ENCODE measurements at places on chromosomes 12 and 14.

DNA sequence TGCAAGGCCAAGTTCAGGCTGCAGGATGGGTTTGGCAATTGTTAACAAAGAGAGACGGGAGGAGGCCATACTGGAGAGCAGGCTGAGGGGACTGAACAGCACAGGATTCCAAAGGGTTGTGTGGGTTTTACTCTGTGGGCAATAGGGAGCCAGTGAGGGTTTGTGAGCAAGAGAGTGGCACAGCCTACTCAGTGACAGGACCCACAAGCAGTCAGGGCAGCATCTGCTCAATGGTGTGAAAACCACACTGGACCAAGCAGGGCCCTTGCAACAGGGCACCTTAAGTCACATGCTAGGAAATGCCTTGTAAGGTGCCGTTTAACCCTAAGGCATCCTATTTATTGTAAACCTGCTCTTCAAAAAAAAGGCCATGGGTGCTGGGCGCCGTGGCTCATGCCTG is 22.0 kb downstream of the SYNE3 start:
- no peak for DNase-seq

GRCh38 chr14:23571701-23572523 is 4.3 kb upstream of the AP1G2 start:
- DNase-seq: no peak

DNA sequence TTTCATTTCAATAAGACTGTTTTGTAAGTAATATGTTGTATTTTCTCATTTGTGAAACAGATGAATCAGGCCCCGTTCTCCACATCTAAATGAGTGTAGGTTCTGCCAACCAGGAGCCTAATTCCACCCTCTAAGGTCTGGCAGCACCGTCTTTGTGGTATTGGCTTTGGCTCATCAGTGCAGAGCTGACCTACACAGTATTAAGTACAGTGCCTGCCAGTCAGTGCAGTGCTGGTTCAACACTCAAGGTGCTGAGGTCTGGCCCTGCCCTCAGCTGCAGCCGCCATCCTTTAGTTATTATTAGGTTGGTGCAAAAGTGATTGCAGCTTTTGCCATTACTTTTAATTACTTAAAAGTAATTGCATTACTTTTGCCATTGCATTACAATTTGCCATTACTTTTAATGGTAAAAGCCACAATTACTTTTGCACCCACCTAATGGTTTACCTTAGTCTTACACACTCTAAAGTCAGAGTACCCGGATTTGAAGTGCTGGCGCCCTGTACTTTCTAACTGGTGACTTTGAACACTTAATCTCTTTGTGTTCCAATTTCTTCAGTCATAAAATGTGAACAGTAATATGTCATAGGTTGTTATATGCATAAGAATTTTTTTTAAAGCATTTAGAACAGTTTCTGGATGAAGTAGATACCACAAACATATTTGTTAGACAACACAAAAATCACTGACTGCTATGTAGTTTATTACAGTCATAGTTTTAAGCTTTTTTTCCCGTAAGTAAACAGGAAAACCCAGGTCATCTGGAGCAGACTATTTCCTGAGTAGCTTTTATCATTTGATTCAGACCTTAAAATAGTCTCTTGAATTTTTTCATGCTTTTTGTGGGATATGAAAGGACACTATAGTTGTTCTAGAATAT is 99.5 kb downstream of the SYNE2 start:
- no peak for DNase-seq

DNA sequence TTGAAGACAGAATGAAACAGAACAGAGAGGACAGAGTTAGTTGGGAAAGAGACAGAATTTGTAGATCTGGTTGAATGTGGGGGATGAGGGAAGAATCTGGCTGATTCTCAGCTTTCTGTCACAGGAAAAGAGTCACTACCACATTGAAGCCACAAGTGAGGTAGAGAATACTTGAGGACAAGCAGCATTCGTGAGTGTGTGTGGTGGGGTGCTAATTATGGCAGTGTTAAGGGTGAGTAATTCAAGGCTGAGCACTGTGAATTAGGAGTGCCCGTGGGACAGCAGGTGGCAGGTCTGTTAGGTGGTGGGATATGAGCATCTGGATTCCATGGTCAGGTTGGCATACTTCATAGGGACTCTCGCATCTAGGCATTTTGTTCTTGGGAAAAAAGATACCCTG is 347.4 kb upstream of the PRICKLE1 start:
- DNase-seq: no peak

- no peak for DNase-seq
Measured at GRCh38 chr14:28746247-28746646, 20.3 kb upstream of the FOXG1 start.

DNA sequence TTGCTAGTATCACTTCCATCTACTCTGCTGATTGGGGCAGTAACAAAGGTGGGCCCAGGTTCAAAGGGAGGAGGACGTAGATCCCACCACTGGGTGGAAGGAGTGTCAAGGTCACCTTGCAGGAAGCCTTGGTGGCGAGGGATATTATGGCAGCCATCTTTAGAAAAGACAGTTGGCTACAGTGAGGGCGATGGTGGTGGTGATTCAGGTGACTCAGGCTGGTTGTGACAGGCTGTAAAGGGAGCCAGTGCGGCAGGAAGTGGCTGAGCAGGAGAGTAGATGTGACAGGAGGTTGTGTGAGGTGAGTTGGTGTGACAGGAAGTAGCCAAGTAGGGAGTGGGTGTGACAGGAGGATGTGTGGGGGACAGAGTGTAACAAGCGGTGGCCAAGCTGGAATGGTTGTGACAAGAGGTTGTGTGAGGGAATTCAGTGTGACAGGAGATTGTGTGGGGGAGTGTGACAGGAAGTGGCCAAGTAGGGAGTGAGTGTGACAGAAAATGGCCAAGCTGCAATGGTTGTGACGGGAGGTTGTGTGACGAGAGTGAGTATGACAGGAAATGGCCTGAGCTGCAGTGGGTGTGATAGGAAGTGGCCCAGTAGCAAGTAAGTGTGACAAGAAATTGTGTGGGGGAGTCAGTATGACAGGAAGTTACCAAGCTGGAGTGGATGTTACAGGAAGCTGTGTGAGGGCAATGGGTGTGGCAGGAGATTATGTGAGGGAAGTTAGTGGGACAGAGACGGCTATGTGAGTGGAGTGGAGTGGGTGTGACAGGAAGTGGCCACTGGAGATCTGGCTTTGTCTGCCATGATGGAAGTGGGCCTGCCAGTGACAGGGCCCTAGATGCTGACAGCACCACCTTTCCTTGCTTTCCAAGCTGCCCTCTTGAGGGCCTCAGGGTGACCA is 136.5 kb upstream of the MYL2 start:
- DNase-seq: no peak

- no peak for DNase-seq
Measured at GRCh38 chr12:58919231-58920101, 838 bp downstream of the LRIG3 start.

DNA sequence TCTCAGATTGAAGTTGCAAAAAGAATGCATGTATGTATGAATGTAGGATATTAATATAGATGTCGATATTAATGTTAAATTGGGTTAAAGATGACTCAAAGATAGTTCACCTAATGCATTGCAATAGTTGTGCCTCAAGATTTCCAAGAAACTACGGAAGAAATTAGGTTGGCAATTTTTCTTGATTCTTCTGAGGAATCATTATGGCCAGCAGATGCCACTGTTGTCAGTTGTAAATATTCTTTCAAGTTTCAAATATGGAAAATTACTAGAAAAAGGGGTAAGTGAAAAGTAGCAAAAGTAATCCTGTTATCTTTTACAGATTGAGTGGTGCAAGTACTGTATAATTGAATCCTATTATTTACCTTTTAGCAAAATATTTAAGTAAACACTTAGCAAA is 202.1 kb downstream of the ADAMTS20 start:
- DNase-seq: no peak

DNA sequence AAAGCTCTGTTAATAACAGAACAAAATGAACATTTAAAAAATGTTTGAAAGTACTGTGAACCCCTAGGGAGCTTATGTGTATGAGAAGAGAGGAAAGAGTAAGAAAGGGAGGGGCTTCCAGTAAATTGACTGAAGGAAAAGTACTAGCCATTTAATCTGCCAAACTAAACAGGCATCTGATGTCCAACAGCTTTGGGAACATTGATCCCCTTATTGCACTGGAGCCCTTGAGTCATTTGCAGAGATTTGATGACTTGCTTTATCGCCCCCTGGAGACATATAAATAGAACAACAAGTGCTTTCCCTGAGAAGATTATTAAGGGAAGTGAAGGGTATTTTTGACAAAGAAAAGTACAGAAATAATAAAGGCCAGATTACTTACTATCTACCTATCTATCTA is 319.3 kb upstream of the NOVA1 start:
- DNase-seq: no peak

- DNase-seq: no peak
Measured at GRCh38 chr14:75961662-75962061, 20.1 kb downstream of the TGFB3 start.

GRCh38 chr12:68294251-68294650 is 37.9 kb downstream of the MDM1 start:
- no peak for DNase-seq

GRCh38 chr12:106109168-106109910 is 29.4 kb downstream of the NUAK1 start:
- DNase-seq: no peak

- DNase-seq: no peak
Measured at GRCh38 chr12:51528852-51529650, 62.0 kb upstream of the SCN8A start.

DNA sequence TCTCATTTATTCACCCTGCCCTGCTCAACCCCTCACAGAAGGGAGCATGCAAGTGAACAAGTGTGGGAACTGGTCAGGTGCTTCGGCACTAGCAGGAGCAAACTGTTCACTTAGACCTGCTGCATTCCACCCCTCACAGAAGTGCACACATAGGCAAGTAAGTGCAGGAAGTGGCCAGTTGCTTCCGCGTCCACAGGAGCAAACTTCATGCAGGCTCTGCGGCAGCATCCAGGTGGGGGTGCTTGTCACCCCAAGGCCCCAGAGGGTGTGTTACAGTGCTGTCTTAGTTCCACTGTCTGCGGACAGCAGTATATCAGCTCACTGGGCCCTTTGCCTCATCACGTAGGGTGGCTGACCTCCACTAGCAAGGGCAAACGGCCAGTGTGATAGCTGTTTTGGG is 167.3 kb upstream of the AVPR1A start:
- DNase-seq: no peak

DNA sequence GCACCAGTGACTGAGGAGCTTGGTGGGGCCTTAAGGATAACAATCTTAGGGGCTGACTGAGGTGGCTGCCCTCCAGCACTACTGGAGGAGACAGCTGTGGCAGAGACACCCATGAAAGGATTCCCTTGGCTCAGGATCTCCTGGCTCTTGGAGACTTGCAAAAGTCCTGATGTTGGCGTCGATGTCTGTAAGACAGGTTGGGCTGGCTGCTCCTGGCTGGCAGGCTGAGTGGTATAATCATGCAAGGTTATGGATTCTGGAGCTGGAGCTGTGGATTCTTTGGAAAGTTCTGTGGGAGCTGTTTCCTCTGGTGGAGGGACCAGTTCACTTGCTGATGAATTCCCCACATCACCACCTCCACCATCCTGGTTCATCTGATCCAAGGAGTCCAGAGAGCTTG is 24.8 kb downstream of the CHD8 start:
- DNase-seq: no peak

GRCh38 chr12:7032990-7033389 is 14.7 kb upstream of the LPCAT3 start:
- DNase-seq: no peak

DNA sequence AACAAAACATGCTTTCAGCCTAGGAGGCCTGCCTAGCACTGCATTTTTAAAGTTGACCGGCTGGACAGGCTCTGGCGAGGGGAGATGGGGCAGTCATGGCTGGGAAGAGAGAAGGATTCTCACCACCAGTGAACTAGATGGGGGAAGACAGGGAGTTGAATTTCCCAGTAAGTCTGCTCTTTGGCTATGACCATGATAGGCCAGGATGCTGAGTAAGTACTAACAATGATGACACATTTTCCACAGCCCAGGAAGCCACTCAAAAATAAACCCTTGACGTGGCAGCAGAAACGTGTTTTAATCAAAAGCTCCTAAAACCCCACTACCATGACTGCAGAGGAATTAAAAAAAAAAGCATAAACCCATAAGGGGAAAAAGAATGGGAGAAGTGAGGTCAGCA is 19.0 kb downstream of the KCTD10 start:
- DNase-seq: no peak

GRCh38 chr12:56431850-56432249 is 17.4 kb downstream of the TIMELESS start:
- DNase-seq: no peak

DNA sequence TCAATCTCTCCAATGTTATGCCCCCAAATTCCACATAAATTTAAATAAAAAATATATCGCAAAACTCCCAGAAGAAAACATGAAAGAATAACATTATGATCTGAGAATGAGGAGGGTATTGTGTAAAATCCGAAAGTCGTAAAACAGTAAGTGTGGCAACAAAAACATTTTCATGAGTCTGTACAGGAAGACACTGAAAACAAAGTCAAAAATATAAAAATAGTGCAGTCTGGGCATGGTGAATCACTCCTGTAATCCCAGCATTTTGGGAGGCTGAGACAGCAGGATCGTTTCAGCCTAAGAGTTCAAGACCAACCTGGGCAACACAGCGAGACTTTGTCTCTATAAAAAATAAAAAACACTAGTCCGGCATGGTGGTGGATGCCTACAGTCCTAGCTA is 57.1 kb downstream of the SPTLC2 start:
- DNase-seq: no peak

- DNase-seq: no peak
Measured at GRCh38 chr14:22772725-22773124, 6.2 kb downstream of the OXA1L start.

DNA sequence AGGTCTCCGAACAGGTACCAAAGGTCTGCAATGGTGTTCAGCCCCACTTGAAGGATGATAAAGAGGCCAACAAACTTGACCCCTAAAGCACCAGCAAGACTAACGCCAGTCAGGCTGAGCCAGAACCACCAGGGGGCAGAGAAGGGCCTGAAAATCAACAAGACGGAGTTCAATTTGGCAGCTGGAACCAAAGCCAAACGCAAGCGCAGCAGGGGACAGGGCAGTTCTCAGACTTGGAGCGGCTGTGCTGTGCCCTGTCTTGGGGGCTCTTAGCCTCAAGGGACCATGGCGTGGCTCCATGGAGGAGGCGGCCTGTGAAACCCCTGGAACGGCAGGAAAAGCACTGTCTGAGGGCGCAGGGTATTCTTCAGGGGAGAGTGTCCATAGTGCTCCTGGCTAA is 19.6 kb downstream of the POMT2 start:
- no peak for DNase-seq

GRCh38 chr14:104732355-104732804 is 8.4 kb downstream of the ADSS1 start:
- DNase-seq: no peak

DNA sequence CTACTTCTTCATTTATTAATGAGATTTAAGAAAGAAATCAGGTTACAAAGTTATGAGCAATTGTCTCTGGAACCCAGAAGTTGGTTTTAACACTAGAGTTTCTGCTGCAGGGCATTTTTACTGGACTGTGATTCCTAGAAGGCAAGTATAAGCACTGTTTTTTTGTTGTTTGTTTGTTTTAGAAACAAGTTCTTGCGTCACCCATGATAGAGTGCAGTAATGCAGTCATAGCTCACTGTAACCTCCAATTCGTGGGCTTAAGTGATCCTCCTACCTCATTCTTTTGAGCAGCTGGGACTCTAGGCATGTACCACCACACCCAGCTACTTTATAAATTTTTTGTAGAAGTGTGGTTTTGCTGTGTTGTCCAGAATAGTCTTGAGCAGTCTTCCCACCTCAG is 25.6 kb downstream of the RAP1B start:
- no peak for DNase-seq

GRCh38 chr14:61297581-61297980 is 16.4 kb upstream of the TMEM30B start:
- no peak for DNase-seq

- DNase-seq: no peak
Measured at GRCh38 chr14:54651649-54652048, 84.7 kb downstream of the SAMD4A start.
